ENCODE measurements at places on chromosomes 7 and 10.

GRCh38 chr7:83271212-83272099 lies 108.8 kb upstream of the PCLO start:
- DNase-seq: no peak

GRCh38 chr10:17101257-17101909 lies 28.2 kb downstream of the CUBN start:
- no peak for DNase-seq

- DNase-seq: no peak
These were observed 1074.2 kb upstream of the C7orf33 start for GRCh38 chr7:147516391-147516790.

GRCh38 chr10:100008142-100008522 lies 1.6 kb downstream of the DNMBP start:
- DNase-seq: no peak

GRCh38 chr10:48496105-48496830 lies 108.6 kb downstream of the ARHGAP22 start:
- DNase-seq: no peak

- DNase-seq: no peak
These were observed 69.1 kb downstream of the VPS41 start for GRCh38 chr7:38839851-38840250.

GRCh38 chr7:22140578-22140977 lies 194.9 kb upstream of the CDCA7L start:
- no peak for DNase-seq

DNA sequence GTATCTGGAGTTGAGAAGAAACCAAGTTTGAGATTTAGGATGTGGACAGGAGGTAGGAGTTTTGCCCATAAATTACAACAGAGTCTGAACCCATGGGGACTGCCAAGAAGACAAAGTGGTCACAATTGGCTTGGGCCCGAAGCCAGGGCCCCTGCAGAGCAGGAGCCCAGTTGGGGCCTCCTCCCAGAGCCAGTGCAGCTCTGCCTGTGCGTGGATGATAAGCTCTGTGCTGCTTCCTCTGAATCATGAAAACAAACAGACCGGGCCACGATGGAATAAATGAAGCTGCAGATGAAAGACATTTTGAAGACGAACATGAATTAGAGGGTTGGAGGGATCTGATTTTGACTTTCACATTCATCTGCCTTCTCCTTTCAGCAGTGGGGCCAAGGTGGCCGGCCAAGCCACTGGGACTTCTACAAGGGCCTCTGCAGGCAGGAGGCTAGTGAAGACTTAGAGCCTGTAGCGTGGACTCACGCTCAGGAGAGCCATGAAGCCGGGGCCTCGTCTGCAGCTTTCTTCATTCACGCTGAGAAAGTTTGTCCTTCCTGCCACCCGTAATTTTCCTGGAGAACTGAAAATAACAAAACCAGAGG lies 156.8 kb upstream of the LYZL1 start:
- no peak for DNase-seq

GRCh38 chr7:131648491-131648890 lies 92.1 kb upstream of the PODXL start:
- DNase-seq: no peak
